Pericardium fibroblast (primary cell): ENCODE measurements at places on chromosomes 5 and 9. TPM values are rescaled to one million over a fixed set of nuclear protein-coding genes. Genes with fewer than 3 reads are reported as not detected.

Gene TRPM3
- total RNA-seq = 0.09 and 2.5 TPM in 2 replicates

Gene CCDC192
- total RNA-seq = 0.93 and 2.0 TPM in 2 replicates

Gene TNFSF15
- total RNA-seq = 0.26 and 0.35 TPM in 2 replicates

Gene SLC25A2
- not detected in 2 replicates for total RNA-seq

Gene ZFP37
- total RNA-seq = 0.58 and 1.5 TPM in 2 replicates

Gene MEF2C
- total RNA-seq = 2.9 and 4.1 TPM in 2 replicates

Gene RNF183
- not detected in 2 replicates for total RNA-seq

Gene COL15A1
- 1.8 and 3.2 TPM in 2 replicates for total RNA-seq

Gene ACOT12
- total RNA-seq = not detected in 2 replicates

Gene NR5A1
- not detected in 2 replicates for total RNA-seq

Gene ELAVL2
- 0.77 TPM in 1 of 2 replicates, not detected in the other for total RNA-seq

Gene CMYA5
- 0.23 and 0.94 TPM in 2 replicates for total RNA-seq

Gene PCDHB1
- not detected in 2 replicates for total RNA-seq

Gene ZBED3
- 1.6 and 18.1 TPM in 2 replicates for total RNA-seq

Gene CCDC180
- total RNA-seq = 0.23 and 2.1 TPM in 2 replicates

Gene TMC1
- total RNA-seq = 1.2 TPM in 1 of 2 replicates, not detected in the other

Gene DCAF12
- 18.9 and 27.0 TPM in 2 replicates for total RNA-seq

Gene DND1
- not detected in 2 replicates for total RNA-seq

Gene TIMD4
- not detected in 2 replicates for total RNA-seq

Gene PCDHGA9
- total RNA-seq = 1.4 and 2.5 TPM in 2 replicates

Gene DNLZ
- 34.6 and 37.6 TPM in 2 replicates for total RNA-seq

Gene CA9
- 0.77 and 2.9 TPM in 2 replicates for total RNA-seq

Gene STK32A
- 0.34 and 0.47 TPM in 2 replicates for total RNA-seq

Gene ARHGAP26
- 6.5 and 12.4 TPM in 2 replicates for total RNA-seq

Gene CBY3
- not detected in 2 replicates for total RNA-seq

Gene ARL14EPL
- total RNA-seq = not detected in 2 replicates

Gene KIF4B
- under 0.01 TPM in 1 of 2 replicates, not detected in the other for total RNA-seq

Gene PCDHGA10
- total RNA-seq = 6.9 and 8.6 TPM in 2 replicates

Gene OTULINL
- total RNA-seq = 0.68 and 1.5 TPM in 2 replicates

Gene ABCA2
- 14.5 and 18.3 TPM in 2 replicates for total RNA-seq

Gene GPR150
- 0.26 and 0.58 TPM in 2 replicates for total RNA-seq

Gene FCN1
- not detected in 2 replicates for total RNA-seq

Gene BSPRY
- not detected in 2 replicates for total RNA-seq

Gene LCN6
- total RNA-seq = not detected in 2 replicates

Gene NDUFA8
- total RNA-seq = 28.7 and 40.1 TPM in 2 replicates

Gene LIX1
- total RNA-seq = not detected in 2 replicates

Gene PTGER4
- total RNA-seq = 7.7 and 11.1 TPM in 2 replicates

Gene ORM2
- total RNA-seq = not detected in 2 replicates

Gene ECSCR
- 1.0 and 1.5 TPM in 2 replicates for total RNA-seq

Gene OR1N1
- total RNA-seq = not detected in 2 replicates

Gene SLC45A2
- not detected in 2 replicates for total RNA-seq

Gene RELL2
- total RNA-seq = 3.5 and 4.4 TPM in 2 replicates

Gene SH3TC2
- 1.9 and 2.2 TPM in 2 replicates for total RNA-seq
